ENCODE measurements at places on chromosomes 6 and 20.

DNA sequence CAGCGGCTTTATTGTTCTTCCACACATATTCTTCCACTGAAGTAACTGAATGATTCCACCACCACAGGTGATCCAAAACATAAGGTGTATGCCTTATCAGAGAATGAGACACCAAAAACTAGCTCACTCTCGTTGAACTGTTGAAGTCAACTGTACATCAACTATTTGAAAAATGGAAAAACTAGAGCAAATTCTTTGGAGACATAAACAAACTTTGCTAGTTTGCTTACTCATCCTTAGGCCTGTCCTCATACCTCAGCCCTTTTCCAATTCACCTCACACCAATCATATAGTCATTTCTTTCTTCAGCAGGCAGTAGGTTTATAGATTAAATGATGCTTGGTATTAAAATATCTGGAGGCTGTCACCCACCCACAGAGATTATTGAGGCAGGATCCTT lies 77.1 kb upstream of the RNF217 start:
- DNase-seq: no peak

DNA sequence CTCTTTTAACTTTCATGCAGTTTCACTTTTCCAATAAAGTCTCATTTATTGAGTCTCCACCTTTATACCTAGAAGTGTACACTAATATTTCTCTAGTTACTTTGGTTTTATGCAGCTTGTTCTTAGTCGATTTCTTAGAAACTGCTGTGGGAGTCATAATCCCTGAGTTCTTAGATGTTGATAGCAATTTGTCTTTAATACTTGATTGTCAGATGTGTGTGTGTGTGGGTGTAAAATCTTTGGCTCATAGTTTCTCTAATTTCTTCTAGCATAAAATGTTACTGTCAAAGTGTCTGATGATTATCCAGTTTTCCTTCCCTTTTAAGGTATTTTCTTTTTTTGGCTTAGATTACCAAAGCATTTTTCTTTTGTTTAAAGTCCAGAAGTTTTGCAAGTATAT lies 473.8 kb upstream of the PTCHD4 start:
- DNase-seq: no peak

- DNase-seq: no peak
Observed at GRCh38 chr20:24818056-24818455, 131.0 kb upstream of the CST7 start.

GRCh38 chr6:153125032-153125431 lies 6.0 kb downstream of the RGS17 start:
- DNase-seq: no peak

GRCh38 chr6:166498228-166498627 lies 88.2 kb downstream of the RAMACL start:
- no peak for DNase-seq

GRCh38 chr20:8133310-8133768 lies 1.3 kb downstream of the PLCB1 start:
- DNase-seq: no peak

GRCh38 chr6:27758491-27758890 lies 153.7 kb downstream of the OR2B2 start:
- no peak for DNase-seq

DNA sequence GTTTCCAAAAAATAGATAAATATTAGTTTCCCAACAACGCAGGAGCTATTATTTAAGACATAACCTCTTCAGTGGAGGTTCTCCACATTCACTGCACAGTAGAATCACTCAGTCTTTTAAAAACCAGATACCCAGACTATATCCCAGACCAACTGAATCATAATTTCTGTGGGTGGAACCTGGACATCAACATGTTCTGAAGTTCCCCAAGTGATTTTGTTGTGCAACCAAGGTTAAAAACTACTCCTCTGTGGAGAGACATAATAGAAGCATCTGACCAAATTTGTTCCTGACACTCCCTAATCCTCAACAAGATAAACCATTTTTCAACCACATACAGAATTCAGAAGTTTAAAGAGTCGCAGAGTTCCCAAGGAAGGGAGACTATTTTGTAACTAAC lies 42.3 kb downstream of the STK38 start:
- DNase-seq: no peak

DNA sequence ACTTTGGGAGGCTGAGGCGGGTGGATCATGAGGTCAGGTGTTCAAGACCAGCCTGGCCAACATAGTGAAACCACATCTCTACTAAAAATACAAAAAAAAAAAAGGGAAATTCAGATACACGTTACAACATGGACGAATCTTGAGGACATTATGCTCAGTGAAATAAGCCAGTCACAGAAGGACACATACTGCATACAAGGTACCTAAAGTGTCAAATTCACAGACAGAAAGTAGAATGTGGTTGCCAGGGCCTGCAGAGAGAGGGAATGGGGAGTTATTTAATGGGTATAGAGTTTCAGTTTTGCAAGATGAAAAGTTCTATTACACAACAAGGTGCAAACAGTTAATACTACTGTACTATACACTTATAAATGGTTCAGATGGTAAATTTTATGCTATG lies 75.1 kb downstream of the SNX5 start:
- no peak for DNase-seq

DNA sequence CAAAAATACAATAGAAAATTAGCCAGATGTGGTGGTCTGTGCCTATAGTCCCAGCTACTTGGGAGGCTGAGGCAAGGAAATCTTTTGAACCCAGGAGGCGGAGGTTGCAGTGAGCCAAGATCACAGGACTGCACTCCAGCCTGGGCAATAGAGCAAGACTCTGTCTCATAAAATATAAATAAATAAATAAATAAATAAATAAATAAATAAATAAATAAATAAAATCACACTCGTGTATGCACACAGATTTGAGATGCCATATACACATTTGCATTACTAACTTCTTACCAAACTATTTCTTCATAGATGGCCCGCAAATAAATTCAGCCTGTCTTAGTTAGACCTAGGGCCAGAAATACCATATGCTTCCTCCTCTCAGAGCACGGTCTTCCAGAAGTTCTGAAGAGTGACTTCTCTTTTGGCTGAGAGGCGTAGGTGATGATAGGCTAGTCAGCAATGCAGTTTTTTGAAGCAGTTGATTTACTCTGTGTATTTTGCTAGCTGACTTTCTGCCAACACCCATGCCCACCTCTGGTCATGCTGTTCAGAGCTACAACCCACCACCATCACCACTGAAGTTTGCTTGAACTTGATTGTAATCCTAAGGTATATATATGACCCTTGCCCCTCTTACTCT lies 150.1 kb downstream of the SASH1 start:
- DNase-seq: no peak

GRCh38 chr6:3671382-3671781 lies 80.1 kb downstream of the PXDC1 start:
- no peak for DNase-seq

- DNase-seq: peak; percentile 62
Observed at GRCh38 chr6:113742342-113742741, 114.8 kb upstream of the MARCKS start.

GRCh38 chr6:30152016-30152673 lies 8.9 kb downstream of the TRIM10 start:
- DNase-seq: peak; percentile 74

- no peak for DNase-seq
Observed at GRCh38 chr6:136487759-136488425, 62.3 kb downstream of the MAP7 start.

- DNase-seq: no peak
Observed at GRCh38 chr6:157688275-157688959, 134.6 kb upstream of the SNX9 start.

Measured in DMS79 treated with DMSO at 0.1 percent for 48 hours (cell line).